Iris pigment epithelial cell (primary cell): ENCODE measurements at places on chromosomes 3 and 15.

DNA sequence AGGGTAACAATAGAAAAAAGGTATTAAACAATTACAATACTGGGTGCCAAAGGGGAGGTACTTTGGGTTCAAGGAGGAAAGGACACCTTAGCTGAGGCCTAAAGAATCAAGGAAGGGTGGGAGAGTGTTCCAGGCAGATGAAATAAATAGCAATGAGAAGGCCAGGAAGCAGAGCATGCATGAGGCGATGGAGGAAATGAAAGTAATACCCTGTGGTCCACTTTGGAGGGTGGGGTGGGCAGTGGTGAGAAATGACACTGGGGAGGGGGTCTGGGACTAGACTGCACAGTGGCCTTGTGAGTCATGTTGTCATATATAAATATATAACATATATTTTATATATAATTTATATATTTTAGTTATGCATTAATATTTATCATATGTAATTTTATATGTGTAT lies 55.9 kb downstream of the BHLHE40 start:
- no peak for DNase-seq

DNA sequence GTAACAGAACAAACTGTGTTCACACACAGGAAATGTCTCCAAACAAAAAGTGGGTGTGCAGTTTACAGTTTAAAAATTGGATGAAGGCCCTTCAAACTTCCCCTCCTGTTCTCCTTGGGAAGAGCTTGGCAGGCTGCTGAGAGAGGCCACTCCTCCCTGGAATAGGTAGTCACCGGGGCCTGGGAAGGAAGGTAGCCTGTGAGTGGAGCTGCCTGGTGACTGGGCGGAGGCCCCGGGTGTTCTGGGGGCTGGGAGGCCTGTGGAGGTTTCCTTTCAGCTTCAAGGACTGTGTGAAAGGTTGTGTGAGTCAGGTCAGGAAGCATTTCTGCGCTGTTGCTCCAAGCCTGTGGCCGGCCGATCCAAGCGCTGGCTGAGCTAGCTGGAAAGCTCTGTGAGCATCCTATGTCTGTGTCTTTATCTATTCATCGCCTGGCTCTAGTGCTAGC lies 14.1 kb downstream of the SLCO3A1 start:
- DNase-seq = peak; percentile 39

GRCh38 chr15:82904574-82904973 lies 47.9 kb downstream of the HOMER2 start:
- no peak for DNase-seq

GRCh38 chr3:88149101-88149508 lies 654 bp upstream of the C3orf38 start:
- DNase-seq = peak; percentile 11

GRCh38 chr3:159077860-159078259 lies 276.0 kb downstream of the MFSD1 start:
- peak; percentile 96 for DNase-seq

DNA sequence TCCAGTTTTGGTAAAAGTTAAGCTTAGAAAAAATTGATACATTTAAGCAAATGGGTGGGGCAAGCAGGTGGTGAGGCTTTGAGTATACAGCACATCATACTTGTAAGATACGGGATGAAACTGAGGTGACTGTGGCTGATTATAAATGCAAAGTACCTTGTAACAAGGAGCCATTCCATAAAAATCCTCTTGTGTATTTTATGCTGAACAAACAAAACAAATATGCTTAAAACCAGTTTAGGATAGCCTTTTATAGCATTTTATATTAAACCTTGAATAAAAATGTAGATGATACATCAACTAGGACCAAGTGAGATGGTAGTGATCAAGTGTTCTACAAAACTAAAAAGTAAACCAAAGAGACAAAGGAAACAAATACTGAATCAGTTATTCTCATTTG lies 3.4 kb downstream of the PLSCR1 start:
- DNase-seq = no peak

- DNase-seq = no peak
Observed at GRCh38 chr15:38961931-38962330, 397.3 kb upstream of the RASGRP1 start.

DNA sequence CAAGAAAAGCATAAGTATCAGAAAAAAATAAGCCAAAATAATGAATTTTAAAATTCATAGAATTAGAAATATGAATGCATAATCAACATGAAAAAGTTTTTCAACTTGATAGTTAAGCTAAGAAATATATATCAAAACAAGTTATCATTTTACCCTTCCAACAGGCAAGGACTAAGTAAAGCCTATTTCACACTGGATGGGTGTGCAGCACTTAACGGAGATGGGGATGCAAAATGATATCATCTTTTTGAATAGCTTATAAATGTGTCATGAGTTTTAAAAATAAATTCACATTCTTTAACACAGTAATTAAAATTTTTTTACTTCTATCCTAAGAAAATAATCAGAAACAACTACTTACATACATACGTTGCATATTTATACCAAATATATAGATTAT lies 20.9 kb downstream of the PIK3R4 start:
- DNase-seq = no peak

DNA sequence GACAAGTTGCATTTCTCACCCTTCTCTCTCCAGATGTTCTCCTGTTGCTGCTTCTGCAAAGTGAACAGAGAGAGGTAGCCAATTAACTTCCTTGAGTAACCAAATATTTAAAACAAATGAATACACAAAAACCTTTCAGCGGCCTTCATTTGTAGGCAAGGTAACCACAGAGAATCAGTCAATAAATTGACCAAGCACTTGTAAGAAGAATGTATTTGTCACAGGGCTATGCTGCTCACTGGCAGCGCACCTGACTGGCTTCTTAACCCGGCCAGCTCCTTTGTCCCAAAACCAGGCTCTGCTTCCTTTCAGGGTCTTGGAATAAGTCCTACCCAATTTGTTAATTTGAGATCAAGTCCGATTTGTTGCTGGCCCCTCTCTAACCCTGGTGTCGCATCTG lies 43.5 kb upstream of the STXBP5L start:
- DNase-seq = no peak

DNA sequence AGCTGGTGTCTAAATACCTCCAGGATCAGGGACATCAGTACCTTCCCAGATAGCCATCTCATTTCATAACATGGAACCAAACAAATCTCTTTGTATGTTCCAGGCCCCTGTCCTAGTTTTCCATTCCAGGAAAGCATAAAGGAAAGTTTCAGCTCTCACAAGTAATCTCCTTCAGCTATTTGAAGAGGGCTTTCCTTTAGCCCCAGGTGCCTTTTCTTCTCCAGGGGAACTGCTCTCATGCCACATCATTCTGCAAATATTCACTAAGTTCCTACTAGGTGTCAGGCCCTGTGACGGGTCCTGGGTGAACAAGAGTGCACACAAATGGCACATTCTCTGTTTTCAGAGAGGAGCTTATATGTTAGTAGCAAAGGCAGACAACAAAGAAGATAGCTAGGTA lies 136.1 kb downstream of the ADAMTS9 start:
- DNase-seq = no peak

DNA sequence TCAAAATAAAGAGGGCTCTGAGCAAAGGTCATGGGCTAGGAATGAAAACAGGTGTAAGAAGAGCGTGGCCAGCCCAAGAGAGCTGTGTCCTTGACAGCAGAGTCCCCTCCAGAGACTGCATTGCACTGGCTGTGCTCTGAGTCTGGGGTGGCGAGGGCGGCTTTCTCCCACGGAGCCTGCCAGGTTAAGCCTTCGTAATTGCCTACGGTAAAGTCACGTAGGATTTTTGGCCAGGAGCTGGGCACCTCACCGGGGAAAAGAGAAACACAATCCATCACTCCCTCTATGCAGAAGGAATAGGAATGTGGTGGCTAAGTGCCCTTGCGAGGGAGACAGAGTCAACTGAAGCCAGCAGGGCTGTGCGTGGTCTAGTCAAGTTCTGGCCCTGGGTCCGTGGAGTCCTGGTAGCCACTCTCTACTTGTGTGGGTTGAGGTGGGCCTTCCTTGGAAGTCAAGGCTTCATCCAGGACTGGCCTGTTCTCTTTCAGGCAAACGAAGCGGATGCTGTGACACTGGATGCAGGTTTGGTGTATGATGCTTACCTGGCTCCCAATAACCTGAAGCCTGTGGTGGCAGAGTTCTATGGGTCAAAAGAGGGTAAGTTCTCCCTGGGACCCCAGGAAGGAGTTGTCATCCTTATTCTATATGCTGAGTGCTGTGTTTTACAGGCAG lies 7.0 kb downstream of the TF start:
- no peak for DNase-seq

DNA sequence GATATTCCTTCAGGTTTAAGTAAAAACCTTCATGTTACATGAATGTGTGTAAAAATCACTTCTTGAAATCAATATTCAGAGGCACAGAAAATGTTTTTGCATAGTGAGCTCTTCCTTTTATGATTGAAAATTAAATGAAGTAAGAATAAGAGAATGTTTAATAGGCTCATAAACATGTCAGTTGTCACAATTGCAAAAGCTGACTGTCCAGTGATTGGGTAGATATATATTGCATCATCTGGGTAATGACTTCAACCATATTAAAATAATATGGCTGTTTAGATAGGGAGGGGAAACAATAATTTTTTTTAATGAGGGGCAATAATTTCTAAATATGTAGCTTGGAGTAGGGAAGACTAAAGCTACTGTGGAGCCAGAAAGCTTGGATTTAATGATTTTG lies 529.8 kb upstream of the GOLIM4 start:
- no peak for DNase-seq

- DNase-seq = no peak
Observed at GRCh38 chr15:77993374-77993911, 84.1 kb downstream of the TBC1D2B start.

DNA sequence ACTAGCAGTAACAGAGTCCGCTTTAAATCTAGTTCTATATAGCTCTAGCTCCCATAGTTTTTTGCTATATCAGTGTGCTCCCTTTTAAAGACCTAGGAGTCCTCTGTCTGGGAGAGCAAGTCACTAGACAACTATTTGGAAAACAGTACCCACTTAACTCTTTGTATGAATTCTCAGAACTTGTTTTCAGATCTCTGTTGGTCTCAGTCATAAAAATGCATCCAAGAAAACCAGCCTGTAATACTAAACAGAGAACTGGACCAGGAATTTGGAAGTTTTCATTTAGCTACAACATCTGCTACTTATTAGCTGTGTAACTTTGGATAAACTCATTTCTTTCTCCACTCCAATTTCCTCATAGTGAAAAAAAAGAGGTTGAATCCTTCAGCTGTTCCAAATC lies 56.9 kb upstream of the C3orf49 start:
- no peak for DNase-seq

DNA sequence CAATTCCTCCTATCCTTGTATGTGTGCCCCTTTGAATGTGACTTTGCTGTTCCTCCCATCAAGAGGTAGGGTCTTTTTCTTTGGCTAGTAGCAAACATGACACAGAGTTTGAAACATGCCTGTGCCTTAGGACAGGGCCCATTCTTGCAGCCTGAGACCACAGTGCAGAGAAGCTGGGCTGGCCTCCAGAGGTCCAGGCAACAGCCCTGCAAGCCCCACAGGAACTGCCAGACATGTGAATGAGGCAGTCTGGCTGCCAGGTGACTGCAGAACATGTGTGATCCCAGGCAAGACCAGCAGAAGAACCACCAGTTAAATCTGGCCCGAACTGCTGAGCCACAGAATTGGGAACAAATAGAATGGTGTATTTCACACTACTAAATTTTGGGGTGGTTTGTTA lies 1.2 kb upstream of the HGD start:
- DNase-seq = peak; percentile 30

DNA sequence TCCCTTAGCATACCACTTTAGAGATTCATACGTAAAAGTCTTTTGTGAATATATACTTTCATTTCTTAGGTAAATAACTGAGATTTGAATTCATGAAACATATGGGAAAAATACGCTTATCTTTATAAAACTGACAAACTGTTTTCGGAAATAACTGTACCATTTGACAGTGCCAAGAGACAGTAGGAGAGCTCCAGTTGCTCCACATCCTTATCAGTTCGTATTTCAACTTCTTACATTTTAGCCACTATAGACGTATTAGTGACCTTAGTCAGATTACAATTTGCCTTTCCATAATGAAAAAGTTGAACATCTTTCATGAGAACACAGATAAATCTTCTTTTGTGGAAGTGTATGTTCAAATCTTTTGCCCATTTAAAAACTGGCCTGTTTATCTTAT lies 133.5 kb downstream of the NR2E3 start:
- DNase-seq = no peak

DNA sequence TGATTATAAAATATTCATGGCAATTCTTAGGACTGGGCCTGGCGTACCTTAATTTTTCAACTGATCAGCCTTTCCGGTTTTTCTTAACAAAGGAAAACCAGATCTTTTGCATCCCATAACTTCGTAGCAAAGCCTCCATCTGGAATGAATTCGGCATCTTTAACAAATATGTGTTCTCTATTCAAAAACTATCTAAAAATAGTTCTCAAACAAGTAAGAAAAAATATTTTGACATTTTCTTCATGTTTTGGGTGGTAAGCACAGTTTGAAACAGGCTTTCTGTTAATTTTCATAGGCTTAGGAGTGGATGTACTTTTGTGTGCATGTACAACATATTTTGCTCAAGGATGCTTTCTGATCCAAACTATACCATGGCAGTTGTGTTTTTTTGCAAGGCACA lies 55.1 kb downstream of the RBMS3 start:
- peak; percentile 42 for DNase-seq

- DNase-seq = no peak
Observed at GRCh38 chr3:173930251-173930650, 532.7 kb downstream of the NLGN1 start.

- no peak for DNase-seq
Observed at GRCh38 chr3:115486880-115487279, 136.4 kb upstream of the GAP43 start.

- peak; percentile 66 for DNase-seq
Observed at GRCh38 chr15:43998607-43999006, 171.8 kb downstream of the WDR76 start.

DNA sequence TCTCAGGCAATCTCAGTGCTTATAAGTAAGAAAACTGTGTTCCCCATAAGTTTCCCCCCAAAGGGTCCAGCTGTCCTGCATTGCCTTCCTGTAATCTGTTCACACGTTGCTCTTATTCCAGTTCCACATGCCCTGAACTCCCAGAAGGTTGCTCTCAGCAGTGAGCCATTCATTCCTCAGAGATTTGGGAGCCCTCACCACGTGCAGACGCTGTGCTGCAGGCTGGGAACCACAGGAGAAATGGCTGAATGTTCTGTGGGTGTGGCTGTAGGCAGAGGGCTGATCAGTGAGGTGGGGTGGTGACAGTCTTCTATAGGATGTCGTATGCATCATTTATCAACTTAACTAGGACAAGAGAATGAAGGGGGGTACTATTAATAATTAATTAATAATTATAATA lies 3.3 kb upstream of the THSD4 start:
- no peak for DNase-seq

DNA sequence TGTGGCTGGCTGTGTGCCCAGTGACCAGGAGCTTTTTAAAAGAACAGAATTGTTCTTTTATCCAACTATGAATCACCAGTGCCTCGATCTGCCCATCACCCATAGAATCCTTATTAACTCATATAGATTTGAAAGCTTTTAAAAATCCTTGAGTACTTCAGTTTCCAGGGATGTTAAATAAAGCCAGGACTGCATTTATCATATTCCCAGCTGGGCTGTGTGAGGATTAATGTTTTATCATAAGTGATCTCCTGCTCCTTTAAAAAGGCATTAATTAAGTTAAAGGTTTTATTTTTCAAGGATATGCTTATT lies 234.0 kb downstream of the MYRIP start:
- peak; percentile 65 for DNase-seq
